Retinal pigment epithelial cell (primary cell): ENCODE measurements at places on chromosomes 12 and 14.

DNA sequence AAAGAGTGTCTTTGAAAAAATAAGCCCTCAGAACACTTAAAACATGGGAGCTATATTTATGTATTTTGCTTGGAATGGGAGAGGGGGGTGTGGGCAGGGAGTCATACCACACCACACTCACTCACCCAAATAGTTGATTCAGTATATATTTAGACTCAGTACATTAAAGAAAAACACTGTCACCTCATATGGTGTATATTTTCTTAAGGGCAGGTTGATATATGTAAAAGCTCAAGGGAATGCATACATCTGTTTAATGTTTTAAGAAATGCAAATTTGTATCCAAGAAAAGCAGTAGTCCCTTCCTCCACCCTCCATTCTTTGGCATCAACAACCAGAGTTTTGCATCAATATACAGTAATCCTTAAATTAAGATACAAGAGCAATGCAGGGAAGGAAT lies 1.4 kb downstream of the NFYB start:
- no peak for DNase-seq

- no peak for DNase-seq
Observed at GRCh38 chr12:47509398-47509851, 196.4 kb downstream of the RPAP3 start.

DNA sequence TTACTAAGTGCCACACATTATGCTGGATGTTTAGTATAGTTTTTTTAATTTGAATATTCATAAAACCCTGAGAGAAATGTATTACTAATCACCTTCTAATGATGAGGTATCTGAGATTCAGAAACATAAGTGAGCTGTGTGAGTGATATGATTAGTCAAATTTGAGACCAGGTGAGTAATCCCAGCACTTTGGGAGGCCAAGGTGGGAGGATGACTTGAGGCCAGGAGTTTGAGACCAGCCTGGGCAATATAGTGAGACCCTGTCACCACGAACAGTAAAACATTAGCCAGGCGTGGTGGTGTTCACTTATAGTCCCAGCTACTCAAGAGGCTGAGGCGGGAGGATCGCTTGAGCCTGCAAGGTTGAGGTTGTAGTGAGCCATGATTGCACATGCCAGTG lies 438.4 kb downstream of the RAD51B start:
- DNase-seq: no peak

DNA sequence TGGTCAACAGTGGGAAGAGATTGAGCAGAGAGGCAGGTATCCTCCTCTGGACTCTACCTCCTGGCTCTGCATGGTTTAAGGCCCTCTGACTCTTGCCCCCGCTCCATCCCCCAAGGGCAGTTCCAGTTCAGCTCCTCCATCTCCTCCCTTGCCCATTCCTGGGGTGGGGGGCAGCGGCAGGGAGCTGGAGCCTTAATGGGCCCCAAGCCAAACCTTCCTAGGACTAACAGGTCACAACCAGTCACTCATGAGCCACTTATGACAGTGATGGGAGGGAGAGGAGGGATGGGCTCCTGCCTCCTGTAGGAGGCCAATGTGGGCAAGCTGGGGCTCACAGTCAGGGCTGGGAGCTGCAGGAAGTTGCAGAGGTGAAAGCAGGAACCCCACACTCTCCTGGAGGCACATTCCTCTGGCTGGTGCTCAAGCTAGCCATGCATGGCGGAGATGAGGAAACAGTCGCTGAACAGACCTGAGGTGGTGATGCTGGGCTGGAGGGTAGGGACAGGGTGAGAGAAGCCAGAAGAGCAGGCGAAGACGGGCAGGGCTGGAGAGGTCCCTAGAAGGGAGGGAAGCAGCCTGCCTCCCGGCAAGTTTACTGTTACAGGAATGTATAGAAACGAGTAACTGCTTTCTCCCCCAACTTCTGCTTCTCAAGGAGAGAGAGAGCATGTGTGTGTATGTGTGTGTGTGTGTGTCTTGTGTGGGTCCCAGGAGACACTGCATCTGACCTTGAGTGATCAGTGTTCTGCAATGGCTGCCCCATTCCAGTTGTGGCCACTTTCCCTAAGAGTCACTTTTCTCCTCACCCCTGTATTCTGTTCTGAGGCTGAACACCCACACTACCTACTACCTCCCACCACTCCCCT lies 5.0 kb upstream of the RAPGEF3 start:
- DNase-seq: no peak

DNA sequence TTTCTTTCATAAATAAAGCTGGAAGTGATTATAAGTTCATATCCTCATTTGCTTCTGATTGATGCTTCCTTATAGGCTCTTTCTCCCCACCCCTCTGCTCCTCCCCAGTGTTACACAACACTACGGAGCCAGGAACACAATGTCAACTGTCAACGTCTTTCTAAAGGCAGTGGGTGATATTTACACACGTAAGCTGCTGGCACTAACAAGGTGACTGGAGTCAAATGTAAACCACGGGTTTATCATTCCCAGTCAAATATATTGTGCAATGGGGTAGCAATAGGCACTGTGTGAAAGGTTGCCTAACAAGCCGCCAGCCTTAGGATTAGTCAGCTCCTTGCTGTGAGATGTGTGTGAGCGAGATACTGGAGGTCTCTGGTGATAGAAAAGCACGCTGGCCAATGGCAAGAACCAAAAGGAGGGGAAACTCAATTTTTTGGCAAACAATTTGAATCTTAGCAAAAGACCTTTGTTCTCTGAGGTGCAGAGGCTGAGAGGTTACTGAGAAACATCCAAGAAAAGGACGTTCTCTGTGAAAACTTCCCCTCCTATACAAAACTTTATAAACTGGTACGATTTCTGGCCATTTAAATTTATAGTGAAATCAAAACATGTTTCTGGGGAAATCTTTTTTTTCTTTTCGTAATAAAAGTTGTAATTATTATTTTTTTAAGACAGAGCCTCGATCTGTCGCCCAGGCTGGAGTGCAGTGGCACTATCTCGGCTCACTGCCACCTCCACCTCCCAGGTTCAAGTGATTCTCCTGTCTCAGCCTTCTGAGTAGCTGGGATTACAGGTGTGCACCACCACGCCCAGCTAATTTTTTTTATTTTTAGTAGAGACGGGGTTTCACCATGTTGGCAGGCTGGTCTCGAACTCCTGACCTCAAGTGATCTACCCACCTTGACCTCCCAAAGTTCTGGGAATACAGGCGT lies 22.3 kb upstream of the HECTD1 start:
- DNase-seq: peak; percentile 99

DNA sequence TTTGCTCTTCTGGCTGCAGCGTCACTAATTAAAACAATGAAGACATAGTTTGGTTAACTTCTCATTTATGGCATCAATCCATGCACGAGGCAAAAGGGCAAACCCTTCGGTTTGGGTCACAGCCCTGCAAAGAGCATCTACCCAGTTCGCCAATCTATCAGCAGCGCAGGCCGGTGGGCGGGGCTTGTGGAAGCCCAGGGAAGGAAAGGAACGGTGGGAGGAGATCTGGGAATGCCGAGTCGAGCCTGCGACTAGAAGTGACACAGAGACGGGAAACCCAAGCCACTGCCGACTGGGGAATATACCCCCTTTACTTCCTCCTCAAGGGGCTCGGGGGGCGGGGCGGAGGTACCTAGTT lies 466 bp downstream of the KICS2 start:
- peak; percentile 46 for DNase-seq

DNA sequence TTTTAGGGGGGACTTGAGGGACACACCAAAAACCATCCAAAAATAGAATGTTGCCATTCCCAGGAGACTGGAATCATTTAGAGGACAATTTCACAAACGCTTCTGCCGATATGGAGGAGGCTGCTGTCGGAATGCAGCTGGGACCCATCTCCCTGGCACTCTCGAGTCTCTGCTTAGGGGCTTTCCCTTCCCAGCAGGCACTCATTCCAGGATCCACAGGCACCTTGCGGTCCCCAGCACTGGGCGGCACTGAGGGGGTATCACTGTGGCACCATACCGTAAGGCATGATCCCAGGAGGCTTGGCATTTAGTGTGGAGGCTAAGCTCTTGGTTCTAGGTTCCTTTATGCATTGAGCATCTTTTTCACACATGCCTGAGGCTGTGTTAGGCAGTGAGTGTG lies 36.6 kb upstream of the LTBP2 start:
- DNase-seq: no peak

- DNase-seq: peak; percentile 17
Observed at GRCh38 chr14:30610787-30611343, 11.3 kb upstream of the SCFD1 start.

DNA sequence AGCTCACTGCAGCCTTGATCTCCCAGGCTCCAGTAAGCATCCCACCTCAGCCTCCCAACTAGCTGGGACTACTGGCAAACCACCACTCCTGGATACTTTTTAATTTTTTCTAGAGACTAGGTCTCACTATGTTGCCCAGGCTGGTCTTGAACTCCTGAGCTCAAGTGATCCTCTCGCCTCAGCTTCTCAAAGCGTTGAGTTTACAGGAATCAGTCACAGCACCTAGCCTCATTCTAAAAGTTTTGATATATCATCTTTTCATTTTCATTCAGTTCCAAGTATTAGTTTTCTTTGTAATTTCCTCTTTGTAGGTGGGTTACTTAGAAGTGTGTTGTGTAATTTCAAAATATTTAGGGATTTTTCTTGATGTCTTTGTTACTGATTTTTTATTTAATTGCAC lies 9.6 kb downstream of the CBX5 start:
- no peak for DNase-seq

DNA sequence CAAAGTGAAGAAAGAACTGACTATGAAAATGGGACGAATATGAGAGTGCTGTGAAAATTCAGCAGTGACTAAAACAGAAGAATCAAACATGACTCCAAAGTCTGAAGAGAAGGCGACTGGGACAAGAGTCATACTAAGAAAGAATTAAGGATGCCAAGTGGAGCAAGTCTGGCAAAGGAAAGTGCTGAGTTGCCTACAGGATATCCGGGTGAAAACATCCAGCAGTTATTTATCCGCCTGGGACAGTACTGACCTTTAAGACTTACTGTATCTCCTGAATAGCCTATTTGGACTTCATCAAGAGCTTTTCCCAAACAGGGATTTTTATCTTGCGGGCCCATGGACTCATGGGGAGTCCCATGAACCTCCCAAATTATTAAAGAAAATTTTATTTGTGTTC lies 41.1 kb downstream of the KICS2 start:
- DNase-seq: no peak

GRCh38 chr12:46390881-46391280 lies 18.3 kb upstream of the SLC38A2 start:
- DNase-seq: no peak

GRCh38 chr14:92417759-92418158 lies 94.8 kb downstream of the SLC24A4 start:
- no peak for DNase-seq

DNA sequence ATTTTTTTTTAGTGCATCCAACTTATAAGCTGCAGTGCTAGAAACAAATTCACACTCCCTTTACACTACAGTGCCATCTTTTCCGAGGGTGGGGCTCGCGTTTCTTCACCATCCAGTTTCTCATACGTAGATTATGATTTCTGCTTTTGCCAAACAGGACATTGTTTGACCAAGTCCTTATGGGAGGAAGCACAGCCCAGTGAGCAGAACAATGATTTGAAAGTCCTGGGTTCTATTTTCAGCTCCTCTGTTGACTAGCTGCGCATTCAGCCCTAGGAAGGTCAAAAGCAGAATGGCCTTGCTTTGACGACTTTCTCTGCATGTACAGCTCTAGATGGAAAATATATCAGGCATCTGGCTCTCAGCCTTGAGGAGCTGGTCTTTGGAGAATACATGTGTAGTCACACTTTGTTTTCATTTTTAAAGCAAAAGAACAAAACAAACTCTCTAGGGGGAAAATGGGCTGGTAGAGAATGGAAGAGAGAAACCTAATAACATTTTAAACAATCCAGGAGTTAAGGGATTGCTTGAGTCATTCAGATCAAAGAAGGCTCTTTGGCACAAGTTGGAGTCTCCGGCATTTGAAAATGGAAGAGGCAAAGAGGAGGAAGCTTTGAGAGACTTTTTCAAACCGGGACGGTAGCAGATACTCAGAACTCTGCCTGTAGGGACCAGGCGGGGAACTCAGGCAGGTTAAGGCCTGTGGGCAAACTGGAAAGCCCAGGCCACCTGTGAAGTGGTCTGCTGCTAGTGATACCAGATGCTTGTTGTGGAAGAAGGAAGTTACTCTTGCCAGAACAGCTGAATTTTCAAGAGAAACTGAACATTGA lies 257.3 kb upstream of the PLEKHG7 start:
- no peak for DNase-seq

DNA sequence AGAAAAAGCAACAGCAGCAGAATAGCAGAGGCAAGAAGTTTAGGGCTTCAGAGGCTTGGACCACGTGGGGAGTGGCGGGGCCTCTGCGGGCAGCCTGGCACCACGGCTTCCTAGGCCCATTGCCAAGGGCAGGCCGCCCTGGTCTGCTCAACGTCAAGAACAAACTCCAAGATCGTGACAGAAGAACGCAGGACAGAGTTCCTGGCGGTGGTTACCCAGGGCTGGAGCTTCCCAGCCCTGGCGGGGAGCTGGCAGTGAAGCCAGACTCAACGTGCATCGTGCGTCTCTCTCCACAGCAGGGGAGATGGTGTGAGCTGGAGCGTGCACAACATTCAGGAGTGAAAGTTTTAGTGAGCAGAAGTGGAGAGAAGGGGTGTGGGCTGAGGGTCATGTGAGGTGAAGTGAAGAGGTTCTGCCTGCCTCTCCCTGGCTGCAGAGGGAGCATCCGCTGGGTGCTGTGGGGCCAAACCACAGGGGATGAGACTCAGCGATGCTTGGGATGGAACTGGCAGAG lies 13.9 kb upstream of the CACNA2D4 start:
- DNase-seq: peak; percentile 63

- DNase-seq: no peak
Observed at GRCh38 chr14:66140213-66140918, 345.8 kb upstream of the CCDC196 start.

- no peak for DNase-seq
Observed at GRCh38 chr12:48121522-48121921, 2.4 kb downstream of the PFKM start.
